ENCODE measurements at places on chromosomes 3 and 15.

DNA sequence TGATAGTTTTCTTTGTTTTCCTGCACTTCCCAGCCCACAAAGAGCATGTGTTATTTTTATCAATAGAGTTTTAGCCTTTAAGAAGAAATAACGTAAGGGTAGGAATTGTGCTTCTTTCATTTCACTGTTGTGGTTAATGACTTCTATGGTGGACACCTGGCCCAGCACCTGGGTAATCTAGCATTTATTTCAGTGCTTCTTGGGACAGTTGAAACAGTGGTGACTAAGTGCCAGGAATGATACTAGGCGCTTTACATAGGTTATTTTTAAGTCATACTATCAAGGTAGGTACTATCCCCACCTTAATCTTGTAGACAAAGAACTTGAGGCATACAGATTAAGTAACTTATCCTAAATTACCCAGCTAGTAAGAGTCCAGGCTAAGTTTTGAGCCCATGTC, 243.8 kb downstream of the SOX2 start:
- DNase-seq = no peak

DNA sequence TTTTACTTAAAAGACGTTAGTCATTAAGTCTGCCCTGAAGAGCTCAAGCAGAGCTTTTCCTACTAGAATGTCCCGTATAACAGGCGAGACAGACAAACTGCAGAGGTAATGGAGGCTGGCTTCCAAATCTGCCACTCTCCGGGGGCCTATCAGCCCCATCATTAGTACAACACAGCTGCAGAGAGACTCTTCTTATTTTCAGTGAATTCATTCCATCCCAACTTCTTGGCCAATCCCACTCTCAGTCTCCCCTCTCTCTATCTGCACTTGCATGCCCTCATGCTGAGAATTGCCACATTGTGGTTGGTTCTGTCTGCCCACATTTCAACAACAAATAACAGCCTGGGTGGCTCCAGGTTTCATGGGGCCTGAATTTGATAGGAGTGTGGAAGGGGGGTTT, 412.7 kb downstream of the ERC2 start:
- no peak for DNase-seq

GRCh38 chr3:173618703-173619102, 221.2 kb downstream of the NLGN1 start:
- no peak for DNase-seq

DNA sequence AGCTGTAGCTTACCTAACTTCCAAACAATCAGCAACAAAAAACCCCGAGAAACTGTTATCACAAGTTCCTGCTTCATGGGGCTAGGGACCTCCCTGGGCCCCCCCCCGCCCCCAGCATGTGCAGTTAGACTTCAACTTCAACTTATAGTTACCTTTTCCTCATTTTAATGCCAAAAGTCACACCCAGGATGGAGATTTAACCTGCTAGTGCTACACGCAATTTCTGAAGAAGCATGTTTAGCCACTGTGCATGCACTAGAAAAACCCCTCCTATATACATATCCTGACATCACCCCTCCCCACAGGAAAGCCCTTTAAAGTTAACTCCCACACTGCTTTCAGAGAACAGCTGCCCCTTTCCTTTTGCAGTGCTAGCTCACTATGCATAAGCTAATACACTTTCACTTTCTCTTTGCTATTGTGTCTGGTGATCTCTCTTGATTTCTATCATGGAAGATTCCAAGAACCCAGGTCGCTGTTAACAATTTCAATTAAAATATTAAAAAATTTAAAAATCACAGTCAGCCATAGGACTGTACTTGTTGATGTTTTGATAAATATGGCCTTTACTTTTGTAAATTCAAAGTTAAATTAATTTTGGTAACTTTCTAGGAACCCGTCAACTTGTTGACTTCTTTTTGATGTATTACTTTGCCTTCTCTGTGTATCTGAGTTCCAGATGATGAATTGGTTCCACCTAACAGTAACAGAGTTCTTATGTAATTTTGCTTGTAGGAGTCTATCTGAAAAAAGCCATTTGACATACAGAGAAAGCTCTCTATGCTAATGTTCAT, 75.2 kb upstream of the ACAD9 start:
- no peak for DNase-seq

- DNase-seq = peak; percentile 38
Observed at GRCh38 chr3:13452490-13453335, 27.4 kb upstream of the HDAC11 start.

DNA sequence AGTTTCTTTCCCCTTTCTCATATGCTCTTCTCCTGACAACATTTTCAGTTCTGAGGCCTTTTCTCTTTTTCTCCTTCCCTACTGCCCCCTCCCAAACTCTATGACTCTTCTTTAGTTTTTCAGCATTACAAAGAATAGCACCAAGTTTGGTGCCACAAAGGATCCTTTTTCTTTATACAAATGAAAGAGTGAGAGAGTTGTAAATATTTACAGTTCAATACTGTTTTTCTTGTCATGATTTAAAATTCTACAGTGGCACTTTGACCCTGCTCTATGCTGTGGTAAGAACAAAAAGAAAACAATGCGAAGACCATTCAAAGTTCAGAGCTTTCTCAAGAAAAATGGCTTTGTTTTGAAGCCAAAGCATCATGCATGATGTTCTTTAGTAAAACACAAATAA, 667.9 kb upstream of the SGO1 start:
- no peak for DNase-seq

- DNase-seq = no peak
Observed at GRCh38 chr3:14587740-14588360, 47.7 kb upstream of the GRIP2 start.

- DNase-seq = no peak
Observed at GRCh38 chr15:67019069-67019468, 46.3 kb upstream of the SMAD3 start.

DNA sequence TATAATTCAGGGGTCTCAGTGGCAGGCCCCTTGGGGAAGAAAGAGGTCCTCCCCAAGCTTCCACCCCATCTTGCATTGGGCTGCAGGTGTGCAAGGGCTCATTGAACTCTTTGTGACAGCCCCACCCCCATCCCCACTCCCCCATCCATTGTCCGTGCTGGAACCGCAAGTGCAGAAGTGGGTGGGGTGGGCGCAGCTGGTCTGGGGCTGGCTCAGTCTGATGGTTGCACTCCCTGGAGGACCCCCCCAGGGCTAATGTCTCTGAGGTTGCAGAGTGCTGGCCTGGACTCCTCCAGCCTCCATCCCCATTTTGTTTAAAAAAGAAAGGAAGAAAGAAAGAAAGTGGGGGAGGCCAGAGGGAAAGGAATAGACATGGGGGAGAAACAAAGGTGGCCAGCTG, 42.3 kb upstream of the ARL8B start:
- DNase-seq = no peak

DNA sequence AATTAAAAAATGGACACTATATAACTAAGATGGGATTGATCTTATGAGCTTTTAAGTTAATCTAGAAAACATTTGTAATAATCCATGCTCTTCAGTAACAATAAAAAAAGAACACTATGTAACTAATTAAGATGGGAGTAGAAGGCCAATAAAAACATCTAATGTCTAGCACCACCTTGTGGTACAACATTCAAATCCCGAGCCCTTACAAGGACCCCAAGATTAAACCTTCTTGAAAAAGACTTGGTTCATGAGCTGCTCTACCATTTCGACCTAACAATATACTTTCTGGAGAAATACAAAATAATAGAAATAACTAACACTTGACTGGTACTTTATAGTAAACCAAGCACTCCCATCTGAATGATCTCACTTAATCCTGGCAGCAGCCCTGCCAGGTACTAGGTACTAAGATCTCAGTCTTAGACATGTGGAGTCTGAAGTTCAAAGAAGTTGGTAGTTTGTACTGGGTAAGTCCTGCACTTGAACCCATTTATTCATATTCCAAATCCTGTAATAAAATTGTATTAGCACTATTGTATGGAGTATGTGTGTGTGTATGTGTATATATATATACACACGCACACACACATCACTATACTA, 21.8 kb downstream of the METTL6 start:
- DNase-seq = peak; percentile 57

DNA sequence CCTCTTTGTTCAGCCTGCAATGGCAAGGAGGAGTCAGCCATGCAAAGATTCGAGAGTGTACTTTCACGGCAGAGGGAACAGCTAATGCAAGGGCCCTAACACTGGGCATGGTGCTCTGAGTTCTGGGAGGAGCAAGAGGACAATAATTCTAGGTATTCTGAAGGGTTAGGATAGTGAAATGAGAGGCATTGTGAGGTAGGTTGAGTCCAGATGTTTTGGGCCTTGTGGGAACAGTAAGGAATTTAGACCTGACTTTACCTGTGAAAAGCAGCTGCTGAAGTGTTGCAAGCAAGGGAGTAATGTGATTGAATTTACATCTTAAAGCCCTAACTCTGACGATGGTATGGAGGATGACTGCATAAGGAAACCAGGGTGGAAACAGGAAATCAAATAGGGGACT, 211.6 kb downstream of the CNTN3 start:
- DNase-seq = no peak

- no peak for DNase-seq
Observed at GRCh38 chr15:71565631-71566160, 244.7 kb upstream of the NR2E3 start.

DNA sequence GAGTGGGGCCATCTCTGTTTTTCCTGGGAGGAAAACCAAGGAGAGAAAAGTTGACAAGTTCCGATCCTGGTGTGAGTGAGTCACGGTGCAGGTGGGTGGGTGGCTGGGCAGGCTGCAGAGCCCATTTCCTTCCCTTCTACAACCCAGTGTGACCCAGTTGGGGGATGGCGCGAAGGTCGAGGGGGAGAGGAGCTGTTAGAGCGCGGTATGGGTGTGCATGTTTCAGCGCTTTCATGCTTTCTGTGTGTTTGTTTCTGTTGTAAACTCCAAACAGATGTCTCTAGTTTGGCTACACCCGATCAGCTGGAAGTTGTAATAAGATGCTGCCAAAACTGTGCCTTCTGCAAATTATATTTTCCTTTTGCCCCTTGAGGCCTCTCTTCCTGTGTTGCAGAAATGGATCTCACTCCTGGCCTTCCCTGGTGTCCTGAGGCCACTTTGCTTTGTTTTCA, 3.8 kb downstream of the FAM43A start:
- DNase-seq = no peak

DNA sequence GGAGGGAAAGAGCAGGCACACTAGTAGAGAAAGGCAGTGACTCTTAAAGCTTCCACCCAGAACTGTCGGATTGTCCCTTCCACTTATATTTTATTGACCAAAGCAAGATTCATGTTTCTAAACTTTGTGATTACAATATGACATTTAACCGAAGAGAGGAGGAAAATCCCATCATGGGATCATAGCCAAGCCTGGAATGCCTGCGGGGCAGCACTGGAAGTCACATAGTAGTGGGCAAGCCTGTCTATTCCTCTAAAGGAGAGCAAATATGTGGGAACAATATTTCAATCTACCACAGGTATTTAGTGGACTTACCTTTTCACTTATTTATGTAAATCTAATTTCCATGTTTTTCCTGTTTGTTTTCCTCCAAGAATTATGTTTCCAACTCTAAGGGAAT, 3.8 kb upstream of the TMOD3 start:
- no peak for DNase-seq

DNA sequence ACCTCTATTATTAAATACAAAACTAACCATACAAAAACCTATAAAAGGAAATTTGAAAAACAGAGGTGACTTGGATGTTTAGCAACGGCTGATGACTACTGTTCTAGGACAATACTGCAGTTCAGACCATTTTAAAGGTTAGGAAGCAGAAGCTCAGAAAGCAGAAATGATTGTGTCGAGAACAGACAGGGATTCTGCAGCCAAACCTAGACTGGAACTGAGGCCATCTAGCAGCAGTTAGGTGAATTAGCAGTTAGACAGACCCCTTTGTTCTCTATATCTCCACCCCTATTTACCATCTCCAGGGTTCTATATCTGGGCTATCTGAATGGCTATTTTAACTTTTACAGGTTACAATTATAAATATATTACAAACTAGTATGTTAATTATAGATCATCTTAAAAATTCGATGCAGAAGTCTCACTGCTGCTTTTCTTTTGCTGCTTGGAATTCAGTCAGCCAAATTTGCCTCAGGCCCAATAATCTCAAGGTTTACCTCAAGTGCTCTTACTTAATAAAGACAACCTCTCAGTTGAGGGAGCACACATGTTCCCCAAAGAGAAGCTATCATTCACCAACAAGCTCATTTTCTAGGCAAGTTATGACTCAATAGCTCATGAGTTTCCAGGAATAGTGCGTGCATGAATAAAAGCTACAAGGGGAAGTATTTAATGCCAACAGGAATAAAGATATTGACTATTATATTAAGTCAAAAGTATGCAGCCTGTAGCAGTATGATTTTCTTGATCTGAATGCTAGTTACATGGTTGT, 9.3 kb upstream of the IL1RAP start:
- peak; percentile 13 for DNase-seq

- no peak for DNase-seq
Observed at GRCh38 chr3:123765475-123766128, 118.5 kb downstream of the MYLK start.

- DNase-seq = no peak
Observed at GRCh38 chr15:44719293-44719999, 8.1 kb downstream of the B2M start.

GRCh38 chr15:81887912-81888311, 157.9 kb downstream of the MEX3B start:
- DNase-seq = no peak

DNA sequence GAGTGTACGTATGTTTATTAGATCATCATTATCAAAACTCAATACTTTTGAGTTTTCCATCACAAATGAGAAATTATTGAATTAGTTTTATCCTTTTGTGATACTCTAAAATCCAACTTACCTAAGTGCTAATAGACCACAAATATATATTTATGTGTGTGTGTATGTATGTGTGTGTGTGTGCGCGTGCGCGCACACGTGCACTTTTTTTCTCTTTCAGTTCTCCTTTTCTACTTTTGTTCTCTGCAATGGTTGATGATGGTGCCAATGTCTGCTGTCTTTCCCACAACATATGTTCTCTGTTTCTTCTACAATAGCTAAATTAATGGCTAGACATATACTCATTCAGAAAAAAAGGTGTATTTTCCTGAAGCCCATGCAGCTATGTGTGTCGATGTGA, 571.6 kb upstream of the ARPP21 start:
- DNase-seq = no peak

- peak; percentile 90 for DNase-seq
Observed at GRCh38 chr3:133040696-133041523, 2.7 kb downstream of the TMEM108 start.

- no peak for DNase-seq
Observed at GRCh38 chr15:59522988-59523461, 85.0 kb downstream of the FAM81A start.

DNA sequence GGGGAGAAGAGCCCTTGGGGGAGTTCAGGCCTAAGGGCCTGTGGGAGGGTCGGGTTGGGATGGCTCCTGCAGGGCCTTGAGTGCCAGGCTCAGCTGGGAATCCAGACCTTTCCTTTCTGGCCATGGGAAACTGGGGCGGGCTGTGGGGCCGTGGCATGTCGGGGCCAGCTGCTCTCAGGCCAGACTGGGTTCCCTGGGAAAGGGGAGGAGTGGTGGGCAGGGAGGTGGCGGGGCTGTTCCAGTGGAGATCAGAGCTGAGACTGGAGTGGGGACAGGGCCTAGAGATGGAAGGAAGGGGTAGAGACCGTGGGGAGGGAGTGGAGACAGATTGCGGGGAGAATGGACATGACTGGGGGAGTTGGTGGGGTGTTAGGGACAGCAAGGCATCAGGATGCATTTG, 20.3 kb downstream of the FBLN2 start:
- DNase-seq = no peak

GRCh38 chr3:159879598-159879997, 109.0 kb upstream of the IL12A start:
- DNase-seq = no peak

GRCh38 chr15:81373176-81373575, 837 bp downstream of the TMC3 start:
- DNase-seq = no peak

Measured in NCI-H526 (cell line).